ENCODE measurements at places on chromosomes 3 and 15. TPM values are rescaled to one million over a fixed set of nuclear protein-coding genes. Genes with fewer than 3 reads are reported as not detected.

GRCh38 chr3:99342383-99342782 is 296.0 kb upstream of the COL8A1 start:
- no peaks in the 10 kb centered on the region for H3K4me1 ChIP-seq
- H3K27me3 ChIP-seq: no peaks in the 10 kb centered on the region
- H3K4me3 ChIP-seq: no peak overlapping the region
- no peaks in the 10 kb centered on the region for H3K36me3 ChIP-seq

DNA sequence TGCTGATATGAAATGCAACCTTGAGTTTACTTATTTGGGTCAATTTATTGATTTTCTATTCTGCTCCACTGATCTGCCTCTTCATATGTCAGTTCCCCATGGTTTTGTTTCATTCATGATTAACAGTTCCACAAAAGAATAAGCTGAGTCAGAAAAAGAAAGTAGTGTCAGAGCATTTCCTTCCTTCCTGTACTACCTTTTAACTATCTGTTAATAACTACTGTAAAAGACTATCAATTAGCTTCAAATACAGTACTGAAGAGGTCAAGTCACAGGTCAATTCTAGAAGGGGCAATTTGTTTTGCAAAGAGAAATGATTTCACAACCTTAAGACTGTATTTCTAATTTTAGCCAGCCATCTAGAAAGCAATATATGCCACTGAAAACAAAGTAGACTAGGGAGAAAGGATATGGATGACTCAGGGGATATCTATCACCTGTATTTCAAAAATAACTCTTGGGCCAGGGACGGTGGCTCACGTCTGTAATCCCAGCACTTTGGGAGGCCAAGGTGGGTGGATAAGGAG is 129.5 kb downstream of the TFDP2 start:
- H3K4me3 ChIP-seq: no peak overlapping the region
- no peak for DNase-seq
- no peaks in the 10 kb centered on the region for H3K4me1 ChIP-seq
- H3K27me3 ChIP-seq: no peaks in the 10 kb centered on the region
- no peaks in the 10 kb centered on the region for H3K36me3 ChIP-seq

DNA sequence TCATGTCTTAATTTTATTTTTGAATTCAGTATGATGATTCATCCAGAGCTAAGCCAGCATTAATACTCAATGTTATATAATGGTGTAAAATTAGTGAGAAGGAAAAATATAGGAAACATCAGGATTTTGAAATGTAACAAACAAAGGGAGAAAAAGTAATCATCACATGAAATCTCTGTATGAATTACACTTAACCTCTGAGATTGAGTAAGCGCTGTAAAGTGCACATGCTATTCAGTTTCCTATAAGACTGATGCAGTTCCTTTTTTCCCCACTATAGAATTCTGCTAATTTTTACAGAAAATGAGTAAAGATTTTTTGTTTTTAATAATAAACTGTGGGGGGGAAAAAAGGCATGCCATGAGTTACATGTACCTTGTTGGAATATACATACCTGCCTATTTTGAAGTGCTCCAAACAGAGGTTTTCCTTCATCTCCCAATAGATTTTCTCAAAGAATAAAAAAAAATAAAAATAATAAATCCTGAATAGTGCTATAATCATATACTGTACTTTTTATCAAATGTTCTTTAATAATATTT is 64.0 kb upstream of the TTBK2 start:
- no peaks in the 10 kb centered on the region for H3K4me1 ChIP-seq
- no peak overlapping the region for H3K27ac ChIP-seq
- peaks cover 58% of the 10 kb centered on the region for H3K36me3 ChIP-seq
- no peak overlapping the region for H3K4me3 ChIP-seq

GRCh38 chr15:41971089-41971894 is 1.1 kb downstream of the EHD4 start:
- peak overlapping the region; percentile 82 for H3K4me3 ChIP-seq
- H3K27me3 ChIP-seq: peaks cover 5% of the 10 kb centered on the region
- H3K27ac ChIP-seq: peak overlapping the region; percentile 61
- no peaks in the 10 kb centered on the region for H3K36me3 ChIP-seq

GRCh38 chr3:8765528-8765927 is 3.9 kb downstream of the OXTR start:
- no peaks in the 10 kb centered on the region for H3K36me3 ChIP-seq
- peaks cover 29% of the 10 kb centered on the region for H3K27me3 ChIP-seq
- DNase-seq: no peak

DNA sequence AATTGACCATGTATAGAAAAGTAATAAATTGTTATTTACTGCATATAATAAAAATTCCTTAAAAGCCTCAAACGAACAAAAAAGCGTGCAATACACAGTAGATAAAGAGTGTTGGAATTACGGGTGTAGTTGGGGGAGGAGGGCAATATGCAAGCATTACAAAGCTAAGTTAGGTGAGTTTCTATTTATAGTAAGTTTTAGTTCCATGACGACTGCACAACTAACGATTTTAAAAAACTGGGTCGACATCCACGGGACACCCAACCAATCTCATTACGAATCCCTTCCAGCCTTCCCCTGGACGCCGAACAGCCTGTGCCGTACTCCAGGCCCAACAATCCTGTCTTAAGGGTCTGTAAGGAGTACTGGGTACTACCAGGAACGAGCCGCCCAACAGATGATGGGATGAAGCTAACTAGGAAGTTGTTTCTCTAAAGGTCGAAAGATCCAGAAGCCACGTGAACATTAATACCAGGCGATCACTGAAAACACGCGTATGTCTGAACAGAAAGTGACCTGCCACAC is 677 bp downstream of the POLQ start:
- no peaks in the 10 kb centered on the region for H3K36me3 ChIP-seq
- H3K4me3 ChIP-seq: peak overlapping the region; percentile 66
- H3K4me1 ChIP-seq: peaks cover 8% of the 10 kb centered on the region
- DNase-seq: no peak
- no peak overlapping the region for H3K27ac ChIP-seq
- H3K27me3 ChIP-seq: no peaks in the 10 kb centered on the region

DNA sequence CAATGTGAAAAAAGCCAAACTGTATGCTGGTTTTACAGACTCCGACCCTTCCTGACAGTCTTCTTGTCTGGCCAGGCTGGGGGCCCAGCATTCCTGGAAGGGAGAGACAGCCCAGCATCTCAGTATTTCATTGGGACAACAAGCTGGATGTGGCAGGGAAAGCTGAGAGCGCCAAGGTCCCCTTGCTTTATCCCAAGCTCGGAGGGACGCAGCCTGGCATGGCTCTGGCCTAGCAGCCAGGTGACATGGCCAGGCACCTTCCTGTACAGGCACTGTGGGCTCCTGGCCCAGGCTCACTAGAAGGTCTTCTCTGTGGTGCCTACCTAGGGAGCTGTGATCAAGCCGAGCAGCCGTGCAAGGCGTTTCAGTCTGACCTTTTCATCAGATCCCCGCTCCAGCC is 33.0 kb downstream of the UMPS start:
- H3K4me3 ChIP-seq: no peak overlapping the region
- H3K36me3 ChIP-seq: no peaks in the 10 kb centered on the region
- peaks cover 6% of the 10 kb centered on the region for H3K4me1 ChIP-seq
- H3K27me3 ChIP-seq: no peaks in the 10 kb centered on the region
- no peak for DNase-seq
- no peak overlapping the region for H3K27ac ChIP-seq

GRCh38 chr3:159879598-159879997 is 109.0 kb upstream of the IL12A start:
- DNase-seq: no peak
- H3K27ac ChIP-seq: no peak overlapping the region
- H3K27me3 ChIP-seq: no peaks in the 10 kb centered on the region
- no peak overlapping the region for H3K4me3 ChIP-seq
- no peaks in the 10 kb centered on the region for H3K4me1 ChIP-seq

Gene ST8SIA2
- total RNA-seq: not detected

GRCh38 chr3:147304756-147305155 is 101.6 kb downstream of the ZIC4 start:
- H3K4me3 ChIP-seq: no peak overlapping the region
- no peak for DNase-seq
- H3K4me1 ChIP-seq: no peaks in the 10 kb centered on the region
- no peaks in the 10 kb centered on the region for H3K27me3 ChIP-seq
- H3K36me3 ChIP-seq: no peaks in the 10 kb centered on the region

- H3K4me3 ChIP-seq: no peak overlapping the region
- H3K27ac ChIP-seq: no peak overlapping the region
- DNase-seq: no peak
- H3K27me3 ChIP-seq: no peaks in the 10 kb centered on the region
Measured at GRCh38 chr15:99863550-99864198, 130.4 kb upstream of the LYSMD4 start.

GRCh38 chr3:17747890-17748247 is 5.4 kb upstream of the TBC1D5 start:
- no peaks in the 10 kb centered on the region for H3K36me3 ChIP-seq
- H3K4me1 ChIP-seq: peaks cover 10% of the 10 kb centered on the region
- no peak overlapping the region for H3K27ac ChIP-seq

GRCh38 chr15:61640756-61641155 is 411.7 kb upstream of the RORA start:
- H3K4me3 ChIP-seq: no peak overlapping the region
- no peak overlapping the region for H3K27ac ChIP-seq
- peaks cover 11% of the 10 kb centered on the region for H3K27me3 ChIP-seq
- no peak for DNase-seq
- H3K36me3 ChIP-seq: no peaks in the 10 kb centered on the region

Gene SLC28A2
- total RNA-seq: not detected

Gene NOX5
- total RNA-seq: not detected

GRCh38 chr3:194928831-194929577 is 243.3 kb downstream of the FAM43A start:
- no peaks in the 10 kb centered on the region for H3K4me1 ChIP-seq
- peak; percentile 27 for DNase-seq
- no peak overlapping the region for H3K4me3 ChIP-seq
- H3K27me3 ChIP-seq: peaks cover 4% of the 10 kb centered on the region
- no peak overlapping the region for H3K27ac ChIP-seq

Gene FMN1
- total RNA-seq: 0.55 TPM

DNA sequence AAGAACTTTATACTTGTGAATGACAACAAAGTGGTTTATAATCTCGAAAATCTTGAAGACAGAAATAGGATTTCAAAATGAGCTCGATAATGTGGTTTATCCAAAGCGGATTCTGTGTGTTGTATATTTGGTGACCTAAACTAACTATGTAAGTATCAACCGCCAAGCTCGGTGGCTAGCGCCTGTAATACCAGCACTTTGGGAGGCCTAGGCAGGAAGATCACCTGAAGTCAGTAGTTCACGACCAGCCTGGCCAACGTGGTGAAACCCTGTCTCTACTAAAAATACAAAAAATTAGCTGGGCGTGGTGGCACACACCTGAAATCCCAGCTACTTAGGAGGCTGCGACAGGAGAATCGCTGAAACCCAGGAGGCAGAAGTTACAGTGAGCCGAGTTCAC is 2.2 kb downstream of the ATP13A3 start:
- H3K4me3 ChIP-seq: no peak overlapping the region
- H3K27me3 ChIP-seq: no peaks in the 10 kb centered on the region
- no peak overlapping the region for H3K27ac ChIP-seq
- no peaks in the 10 kb centered on the region for H3K36me3 ChIP-seq
- no peak for DNase-seq

GRCh38 chr15:25236861-25237155 is 202.0 kb downstream of the UBE3A start:
- H3K27ac ChIP-seq: no peak overlapping the region
- H3K36me3 ChIP-seq: no peaks in the 10 kb centered on the region
- DNase-seq: no peak
- no peaks in the 10 kb centered on the region for H3K4me1 ChIP-seq
- no peaks in the 10 kb centered on the region for H3K27me3 ChIP-seq

GRCh38 chr15:59997070-59997701 is 6.9 kb upstream of the FOXB1 start:
- peak; percentile 63 for DNase-seq
- H3K36me3 ChIP-seq: no peaks in the 10 kb centered on the region
- peaks cover 52% of the 10 kb centered on the region for H3K4me1 ChIP-seq

Gene GOLGA6B
- total RNA-seq: not detected

Gene GABRR3
- total RNA-seq: not detected

- H3K4me3 ChIP-seq: no peak overlapping the region
- no peaks in the 10 kb centered on the region for H3K4me1 ChIP-seq
- no peak overlapping the region for H3K27ac ChIP-seq
- no peaks in the 10 kb centered on the region for H3K36me3 ChIP-seq
- no peak for DNase-seq
- no peaks in the 10 kb centered on the region for H3K27me3 ChIP-seq
Measured at GRCh38 chr3:73868688-73869315, 244.1 kb upstream of the PDZRN3 start.

Gene CISH
- 3.5 TPM for total RNA-seq

Gene TRIM69
- total RNA-seq: 6.2 TPM

Gene SNRK
- 215 TPM for total RNA-seq

Gene CCDC54
- total RNA-seq: not detected

DNA sequence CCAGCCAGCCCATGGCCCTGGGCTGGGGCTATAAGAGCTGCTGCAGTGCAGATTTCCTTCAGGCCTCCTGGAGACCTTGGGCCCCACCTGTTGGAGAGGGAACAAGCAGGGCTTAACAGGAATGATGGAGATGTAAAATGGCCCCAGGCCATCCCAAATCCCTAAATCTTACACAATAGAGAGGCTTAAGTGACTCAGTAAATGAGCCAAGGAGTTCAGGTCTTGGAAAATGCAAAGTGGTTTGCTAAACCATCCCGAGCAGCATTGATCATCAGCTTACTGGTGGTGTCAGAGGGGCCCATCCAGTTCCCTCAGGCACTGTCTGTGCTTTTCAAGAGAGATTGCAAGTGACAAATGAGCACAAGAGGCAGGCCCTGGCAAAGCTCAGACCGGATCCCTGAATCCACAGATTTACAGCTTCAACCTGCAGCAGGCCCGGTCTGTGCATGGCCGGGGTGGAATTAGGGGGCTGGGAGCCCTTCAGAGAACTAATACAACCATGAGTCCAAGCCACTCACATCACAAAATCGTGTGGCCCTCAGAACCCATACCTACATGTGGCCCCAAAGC is 325.4 kb downstream of the UACA start:
- no peak for DNase-seq
- H3K27me3 ChIP-seq: peaks cover 3% of the 10 kb centered on the region
- no peak overlapping the region for H3K27ac ChIP-seq
- H3K36me3 ChIP-seq: no peaks in the 10 kb centered on the region
- H3K4me1 ChIP-seq: peaks cover 31% of the 10 kb centered on the region

Gene TMC3
- total RNA-seq: not detected

DNA sequence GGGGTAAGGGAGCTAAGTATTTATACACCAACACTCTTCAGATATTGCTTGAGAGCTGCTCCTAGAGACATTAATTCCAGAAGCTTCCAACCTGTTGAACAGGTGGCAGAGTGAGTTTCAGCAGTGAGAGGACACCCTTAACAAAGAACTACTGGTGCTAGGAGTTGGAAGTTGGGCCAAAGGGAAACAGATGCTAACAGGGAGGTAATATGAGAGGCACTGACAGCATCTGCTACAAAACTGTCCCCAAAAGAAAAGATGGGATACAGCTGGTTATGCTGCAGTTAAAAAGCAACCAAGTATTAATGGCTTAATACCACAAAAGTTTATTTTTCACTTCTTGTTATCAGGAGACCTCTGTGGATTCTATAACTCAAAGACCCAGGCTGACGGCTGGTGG is 104.5 kb upstream of the SATB1 start:
- no peak overlapping the region for H3K4me3 ChIP-seq
- H3K4me1 ChIP-seq: no peaks in the 10 kb centered on the region
- H3K27me3 ChIP-seq: no peaks in the 10 kb centered on the region

DNA sequence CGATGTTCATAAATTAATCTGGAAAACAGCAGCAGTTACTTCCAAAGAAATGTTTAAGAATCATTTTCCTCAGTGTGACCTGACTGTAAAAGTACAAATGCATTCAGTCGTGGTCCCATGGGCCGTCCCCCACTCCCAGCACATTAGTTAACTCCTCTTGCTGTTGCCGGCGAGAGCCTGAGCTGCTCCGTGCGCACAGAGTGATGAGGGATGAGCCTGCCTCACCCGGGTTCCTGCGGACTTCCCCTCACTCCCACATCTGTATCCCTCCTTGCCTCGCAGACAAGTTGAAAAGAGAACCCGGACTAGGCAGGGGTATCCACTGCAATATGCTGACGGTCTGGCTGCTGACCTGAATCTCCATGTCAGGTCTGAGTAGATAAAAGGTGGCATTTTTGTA is 861.7 kb upstream of the NR2F2 start:
- no peaks in the 10 kb centered on the region for H3K27me3 ChIP-seq
- no peak overlapping the region for H3K27ac ChIP-seq
- no peaks in the 10 kb centered on the region for H3K36me3 ChIP-seq

All from CD4-positive, alpha-beta T cell (primary cell).